NCI-H2081 treated with DMSO at 0.1 percent for 48 hours (cell line): ENCODE measurements at places on chromosomes 12 and 14.
A peak's percentile ranks its signal among the peaks of the same experiment; 100 is the strongest.

GRCh38 chr14:92916201-92916600 lies 6.7 kb upstream of the CHGA start:
- no peak for DNase-seq

GRCh38 chr14:55814064-55814463 lies 234.1 kb downstream of the KTN1 start:
- no peak for DNase-seq

DNA sequence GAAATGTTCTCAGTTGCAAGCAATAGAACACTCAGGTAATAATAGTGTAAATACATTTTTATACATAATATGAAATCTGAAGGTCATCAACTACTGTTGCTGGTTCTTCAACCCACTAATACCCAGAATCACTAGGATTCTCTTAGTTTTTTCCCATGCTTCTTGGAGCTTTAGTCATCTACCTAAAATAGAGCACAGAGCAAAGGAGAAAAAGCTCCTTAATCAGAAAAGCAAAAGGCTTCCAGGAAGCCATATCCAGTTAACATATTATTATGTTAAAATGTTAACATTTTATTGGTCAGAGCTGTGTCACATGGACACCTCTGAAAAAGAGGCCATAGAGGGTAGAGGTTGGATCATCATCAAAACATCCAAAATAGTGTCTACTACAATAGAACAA lies 57.0 kb downstream of the CCER1 start:
- DNase-seq = no peak

GRCh38 chr12:14256555-14257169 lies 108.8 kb upstream of the ATF7IP start:
- no peak for DNase-seq

- DNase-seq = no peak
Measured at GRCh38 chr12:103884316-103884715, 43.3 kb upstream of the NT5DC3 start.

- DNase-seq = no peak
Measured at GRCh38 chr12:87311206-87311605, 718.0 kb downstream of the C12orf50 start.

GRCh38 chr12:80087486-80088213 lies 11.7 kb upstream of the OTOGL start:
- DNase-seq = no peak

- DNase-seq = no peak
Measured at GRCh38 chr14:106026026-106026425, 499.6 kb downstream of the TMEM121 start.

DNA sequence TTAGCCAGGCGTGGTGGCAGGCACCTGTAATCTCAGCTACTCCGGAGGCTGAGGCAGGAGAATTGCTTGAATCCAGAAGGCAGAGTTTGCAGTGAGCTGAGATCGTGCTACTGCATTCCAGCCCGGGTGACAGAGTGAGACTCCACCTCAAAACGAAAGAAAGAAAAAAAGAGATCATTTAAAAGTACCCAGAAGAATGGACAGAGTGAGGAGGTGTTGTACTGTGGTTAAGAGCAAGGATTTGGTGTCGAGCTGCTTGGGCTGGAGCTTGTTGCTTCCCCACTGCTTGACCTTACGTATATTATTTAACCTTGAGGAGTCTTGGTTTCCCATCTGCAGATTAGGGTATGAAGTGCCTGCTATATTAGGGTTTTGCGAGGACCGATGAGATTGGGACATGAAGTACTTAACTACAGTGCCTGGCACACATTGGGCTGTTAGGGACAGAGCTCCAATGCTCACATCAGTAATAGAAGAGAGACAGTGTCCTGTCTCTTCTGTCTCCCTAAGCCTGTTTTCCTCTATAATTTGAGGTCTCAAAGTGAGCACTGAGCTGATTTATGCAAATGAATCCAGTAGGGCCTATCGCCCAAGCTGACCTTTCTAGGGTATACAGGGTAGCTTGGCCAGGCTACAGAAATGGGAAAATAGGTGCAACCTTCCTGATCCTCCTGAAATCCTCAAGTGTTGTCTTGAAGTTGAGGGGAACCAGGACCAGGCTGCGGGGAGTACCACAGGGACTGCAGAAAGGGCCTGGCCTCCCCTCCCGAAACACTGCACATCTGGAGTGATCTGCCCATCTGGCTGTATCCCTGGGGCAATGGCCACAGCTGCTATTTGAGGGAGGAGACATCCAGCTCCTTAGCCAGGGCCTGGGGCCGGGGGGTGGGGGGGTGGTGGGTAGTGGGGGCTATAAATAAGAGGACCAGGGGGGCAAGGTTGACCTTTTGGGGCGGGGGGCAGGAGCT lies 8.6 kb upstream of the HDAC7 start:
- no peak for DNase-seq

DNA sequence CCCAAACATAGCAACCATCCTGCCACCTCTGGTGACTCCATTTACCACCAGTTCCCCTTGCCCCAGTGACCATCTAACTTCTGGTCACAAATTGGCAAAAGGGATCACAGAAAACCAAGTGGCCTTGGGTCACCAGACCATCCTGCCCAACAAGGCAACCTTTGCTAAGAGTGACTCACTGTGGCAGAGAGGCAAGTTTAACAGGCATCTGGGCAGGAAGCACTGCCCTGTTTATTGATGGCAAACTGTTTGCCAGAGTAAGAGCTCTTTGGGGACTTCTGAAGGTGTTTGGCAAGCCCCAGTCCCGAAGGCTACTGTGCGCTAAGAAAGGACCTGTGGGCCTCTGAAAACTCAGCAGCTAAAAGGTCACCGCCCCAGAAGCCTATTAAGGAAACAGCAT lies 28.2 kb upstream of the TMEM233 start:
- no peak for DNase-seq

GRCh38 chr12:114430306-114430705 lies 24.4 kb upstream of the TBX5 start:
- DNase-seq = no peak

GRCh38 chr14:71526388-71526787 lies 405.8 kb upstream of the RGS6 start:
- DNase-seq = no peak

- no peak for DNase-seq
Measured at GRCh38 chr14:21068521-21069387, 1.4 kb upstream of the ARHGEF40 start.

GRCh38 chr12:4908684-4909409 lies 858 bp upstream of the KCNA1 start:
- peak; percentile 35 for DNase-seq

DNA sequence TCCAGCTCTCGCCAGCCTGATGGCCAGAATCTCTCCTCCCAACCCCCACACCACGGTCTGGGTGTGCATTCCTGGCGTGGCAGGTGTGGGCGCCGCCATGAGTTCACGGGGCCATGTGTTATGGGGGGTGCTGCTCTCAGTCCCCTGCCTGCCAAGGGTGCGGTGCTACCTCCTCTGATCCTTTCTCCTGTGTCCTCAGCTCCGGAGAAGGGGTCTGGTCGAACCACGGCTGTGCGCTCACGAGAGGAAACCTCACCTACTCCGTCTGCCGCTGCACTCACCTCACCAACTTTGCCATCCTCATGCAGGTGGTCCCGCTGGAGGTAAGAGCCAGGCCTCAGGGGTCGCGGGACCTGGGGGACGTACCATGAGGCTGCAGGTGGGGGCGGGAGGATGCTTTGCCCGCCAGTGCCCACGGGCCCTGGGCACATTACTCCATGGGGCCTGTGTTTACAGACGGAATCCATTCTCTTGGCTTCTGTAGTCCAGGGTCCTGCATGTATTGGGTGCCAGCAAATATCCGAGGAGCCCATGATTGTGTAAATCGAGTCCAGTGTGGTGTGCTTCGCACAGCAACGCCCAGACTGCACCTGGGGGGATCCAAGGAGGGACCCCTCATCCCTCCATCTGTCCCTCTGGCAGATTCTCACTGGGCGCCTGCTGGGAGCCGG lies 130.8 kb downstream of the ADGRD1 start:
- no peak for DNase-seq

DNA sequence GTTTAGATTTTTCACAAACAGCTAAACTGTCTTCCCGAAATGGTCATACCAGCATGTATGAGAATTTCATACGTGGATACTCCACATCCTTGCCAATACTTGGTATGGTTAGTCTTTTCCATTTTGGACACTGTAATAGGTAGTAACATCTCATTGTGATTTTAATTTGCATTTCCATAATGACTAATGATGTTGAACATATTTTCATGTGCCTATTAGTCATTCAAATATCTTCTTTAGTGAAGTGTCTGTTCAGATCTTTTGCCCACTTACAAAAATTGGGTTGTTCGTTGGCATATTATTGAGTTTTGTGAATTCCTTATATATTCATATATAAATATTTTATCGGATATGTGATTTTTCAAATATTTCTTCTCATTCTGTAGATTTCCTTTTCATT lies 78.0 kb upstream of the GNG2 start:
- DNase-seq = no peak

GRCh38 chr12:1533205-1533601 lies 61.2 kb downstream of the FBXL14 start:
- DNase-seq = no peak

- no peak for DNase-seq
Measured at GRCh38 chr14:100532906-100533655, 54.1 kb downstream of the BEGAIN start.

- no peak for DNase-seq
Measured at GRCh38 chr14:57574617-57575288, 81.1 kb upstream of the CCDC198 start.

GRCh38 chr14:61961369-61961768 lies 199.1 kb downstream of the SNAPC1 start:
- no peak for DNase-seq

- DNase-seq = no peak
Measured at GRCh38 chr12:22377731-22378496, 43.4 kb upstream of the ST8SIA1 start.

- no peak for DNase-seq
Measured at GRCh38 chr14:63078569-63078968, 33.3 kb upstream of the KCNH5 start.

DNA sequence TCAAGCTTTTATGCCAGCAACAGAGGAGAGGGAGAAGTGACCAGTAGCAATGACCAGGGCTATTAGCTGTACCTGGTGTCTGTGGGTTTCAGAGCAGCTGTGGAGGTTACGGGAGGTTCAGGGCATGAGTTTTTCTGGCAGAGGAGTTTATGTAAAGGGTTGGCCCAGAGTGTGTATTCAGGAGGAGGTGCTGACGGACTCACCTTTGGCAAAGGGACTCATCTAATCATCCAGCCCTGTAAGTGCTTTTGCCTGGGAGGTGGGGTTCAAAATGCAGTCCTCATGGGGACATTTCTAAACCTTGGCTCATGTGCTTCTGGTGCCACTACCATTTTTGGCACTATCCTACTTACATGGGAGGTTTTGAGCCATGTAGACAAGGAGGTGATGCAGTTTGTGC lies 95.3 kb downstream of the DAD1 start:
- DNase-seq = no peak

GRCh38 chr12:117439531-117440001 lies 78.1 kb upstream of the NOS1 start:
- DNase-seq = no peak

GRCh38 chr12:44193281-44193680 lies 357.4 kb downstream of the TMEM117 start:
- no peak for DNase-seq

- no peak for DNase-seq
Measured at GRCh38 chr14:99575043-99576023, 28.7 kb downstream of the CCDC85C start.

DNA sequence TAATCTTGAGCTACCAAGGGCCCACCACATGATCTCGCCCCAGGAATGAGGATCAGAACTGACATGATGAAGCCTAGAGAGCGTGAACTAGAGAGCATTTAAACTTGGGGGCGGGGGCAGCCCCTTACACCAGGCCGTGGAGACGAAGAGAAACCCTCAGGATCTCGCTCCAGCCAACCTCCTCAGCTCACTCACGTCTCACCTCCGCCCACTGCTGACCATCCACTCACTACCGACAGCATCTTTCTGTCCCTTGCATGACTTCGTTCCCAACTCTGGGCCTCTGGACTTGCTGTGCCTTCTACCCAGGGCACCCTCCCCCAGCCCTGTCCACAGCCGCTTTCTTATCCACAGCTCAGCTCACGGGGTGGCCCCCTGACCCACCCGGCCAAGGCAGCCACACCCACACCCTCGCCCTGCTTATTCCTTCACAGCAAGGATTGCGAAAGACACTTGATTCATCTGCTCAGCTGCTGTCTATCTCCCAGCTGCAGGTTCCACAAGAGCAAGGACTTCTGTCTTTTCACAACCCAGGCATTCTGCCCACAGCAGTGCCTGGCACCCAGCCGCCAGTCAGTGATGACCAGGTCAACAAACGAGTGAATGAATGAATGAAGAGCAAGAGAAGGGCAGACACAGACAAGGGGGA lies 6.4 kb downstream of the STX2 start:
- no peak for DNase-seq

- no peak for DNase-seq
Measured at GRCh38 chr12:131454418-131455217, 256.3 kb upstream of the SFSWAP start.

DNA sequence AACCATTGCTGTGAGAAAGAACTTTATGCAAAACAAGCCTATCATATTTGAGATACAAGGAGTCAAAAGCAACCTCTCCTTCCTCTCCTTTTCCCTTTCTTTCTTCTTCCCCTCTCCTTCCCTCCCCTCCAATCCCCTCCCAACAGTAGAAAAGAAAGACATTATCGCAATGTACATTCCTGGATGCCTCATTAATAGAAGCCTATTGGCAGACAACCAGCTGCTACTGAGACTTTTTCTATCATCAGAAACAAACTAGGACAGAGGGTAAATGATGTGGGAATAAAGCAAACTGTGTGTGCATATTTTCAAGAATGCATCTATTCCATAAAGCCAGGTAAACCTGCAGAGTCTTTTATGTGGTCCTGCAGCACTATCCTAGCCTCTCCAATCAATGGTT lies 237.2 kb downstream of the ITPR2 start:
- DNase-seq = no peak

DNA sequence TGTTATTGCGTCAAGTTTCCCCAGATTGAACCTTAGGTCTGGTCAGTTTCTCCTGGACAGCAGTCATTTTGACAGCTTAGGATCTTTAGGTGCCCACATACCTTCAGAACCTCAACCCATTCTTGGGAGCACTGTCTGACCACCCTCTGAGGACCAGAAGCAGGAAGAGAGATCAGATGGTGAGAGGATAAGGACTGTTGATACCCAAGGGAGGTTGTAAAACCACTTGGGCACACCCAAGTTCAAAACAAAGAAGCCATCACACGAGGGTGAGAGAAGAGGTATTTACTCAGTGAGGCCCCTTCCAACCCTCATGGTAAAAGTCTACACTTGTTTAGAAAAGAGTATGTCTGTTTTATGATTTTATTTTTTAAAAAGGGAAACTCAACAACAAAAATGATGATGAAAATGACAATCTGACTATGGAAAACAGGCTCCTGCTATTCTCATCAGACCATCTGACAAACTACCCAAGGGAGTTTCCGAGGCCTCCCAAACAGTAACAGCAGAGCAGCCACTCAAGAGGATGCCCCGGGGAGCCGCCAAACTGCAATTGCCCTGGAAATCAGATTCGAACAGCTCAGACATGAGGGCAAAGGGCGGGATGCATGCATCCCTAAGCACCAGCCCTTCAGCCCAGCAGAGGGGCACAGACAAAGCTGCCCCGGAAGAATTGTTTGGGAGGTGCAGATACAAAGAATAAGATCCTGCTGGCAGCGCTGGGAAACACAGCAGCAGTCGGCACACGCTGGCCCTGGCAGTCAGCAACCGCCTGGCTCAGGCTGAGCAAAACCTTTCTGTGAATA lies 162.6 kb upstream of the PLEKHG7 start:
- DNase-seq = no peak

GRCh38 chr12:6538420-6539313 lies 4.3 kb downstream of the GAPDH start:
- no peak for DNase-seq
